ENCODE measurements at places on chromosomes 4 and X.

GRCh38 chrX:1593286-1594271 is 2.2 kb downstream of the AKAP17A start:
- DNase-seq, result no peak

DNA sequence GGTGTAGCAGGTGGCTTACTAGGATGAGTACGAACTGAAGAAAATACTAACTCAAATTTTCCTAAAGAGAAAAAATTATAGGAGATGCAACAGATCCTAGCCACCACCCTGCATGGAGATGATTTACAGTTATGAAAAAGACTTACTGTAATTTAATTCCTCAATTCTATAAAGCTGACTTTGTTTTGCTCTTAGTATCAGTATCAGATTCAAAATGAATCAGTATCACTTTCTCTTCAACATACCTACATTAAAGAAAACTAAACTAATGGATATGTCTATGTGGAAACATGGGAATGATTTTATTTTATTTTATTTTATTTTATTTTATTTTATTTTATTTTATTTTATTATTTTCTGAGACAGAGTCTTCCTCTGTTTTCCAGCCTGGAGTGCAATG is 525.8 kb downstream of the NLGN4X start:
- DNase-seq, result no peak

DNA sequence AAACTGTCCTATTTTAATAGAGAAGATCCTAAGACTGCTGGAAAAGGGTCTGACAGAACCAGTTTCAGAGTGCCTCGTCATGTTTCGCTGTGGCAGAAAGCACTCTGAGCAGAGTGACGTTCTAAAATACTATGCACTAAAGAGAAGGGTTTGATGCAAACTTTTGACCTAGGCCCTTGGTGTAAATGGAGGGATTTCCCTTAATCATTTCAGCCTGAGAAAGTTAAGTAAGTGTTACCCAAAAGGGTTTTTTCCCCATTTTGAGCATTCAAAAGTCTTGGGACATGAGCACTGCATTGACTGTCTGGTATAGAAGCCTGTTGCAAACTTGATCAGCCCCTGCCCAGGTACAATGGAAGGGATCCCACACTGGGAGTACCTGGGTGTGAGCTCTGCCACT is 157.5 kb upstream of the ATOH1 start:
- no peak for DNase-seq

GRCh38 chr4:692771-693554 is 4.0 kb upstream of the SLC49A3 start:
- no peak for DNase-seq

- no peak for DNase-seq
These were observed 78.4 kb downstream of the REPS2 start for GRCh38 chrX:17024886-17025285.

DNA sequence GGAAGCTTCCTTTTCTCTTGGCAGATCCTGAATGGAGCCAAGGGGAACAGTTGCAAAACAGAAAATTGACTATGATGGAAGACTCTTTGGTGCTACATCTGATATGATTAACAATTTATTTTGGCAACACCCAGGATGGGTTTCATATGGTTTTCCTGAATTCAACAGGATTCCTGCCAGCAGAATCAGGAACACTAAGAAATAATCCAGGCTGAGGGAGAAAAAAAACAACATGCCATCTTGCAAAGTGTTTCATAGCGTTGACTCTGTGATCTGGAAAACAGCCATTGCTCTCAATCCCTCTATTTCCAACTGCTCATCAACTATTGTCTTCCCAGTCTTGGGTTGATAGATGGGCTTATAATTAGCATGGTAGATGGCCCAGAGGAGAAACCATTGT is 303.8 kb upstream of the KLF3 start:
- no peak for DNase-seq

GRCh38 chr4:128288689-128289106 is 1.1 kb upstream of the PGRMC2 start:
- DNase-seq, result peak; percentile 2

- no peak for DNase-seq
These were observed 199.2 kb downstream of the MAB21L2 start for GRCh38 chr4:150781191-150781590.

DNA sequence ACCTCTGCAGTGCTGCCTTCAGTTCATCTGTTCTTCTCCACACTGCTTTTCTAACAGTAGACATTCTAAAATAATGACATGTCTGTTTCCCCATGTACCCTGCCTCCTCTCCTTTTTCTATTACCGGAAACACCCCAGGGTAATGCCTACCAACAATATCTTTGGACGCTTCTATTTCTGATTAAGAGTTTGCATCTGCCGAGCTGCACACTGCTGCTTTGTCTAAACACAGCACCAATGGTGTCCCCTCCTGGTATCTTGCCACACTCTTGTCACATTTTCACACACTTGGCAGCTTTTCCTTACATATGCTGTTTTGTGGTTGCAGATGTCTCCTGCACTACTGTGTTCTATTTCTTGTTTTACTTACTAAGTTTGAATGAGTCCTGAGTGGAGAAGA is 288.8 kb downstream of the GRIA2 start:
- DNase-seq, result no peak

DNA sequence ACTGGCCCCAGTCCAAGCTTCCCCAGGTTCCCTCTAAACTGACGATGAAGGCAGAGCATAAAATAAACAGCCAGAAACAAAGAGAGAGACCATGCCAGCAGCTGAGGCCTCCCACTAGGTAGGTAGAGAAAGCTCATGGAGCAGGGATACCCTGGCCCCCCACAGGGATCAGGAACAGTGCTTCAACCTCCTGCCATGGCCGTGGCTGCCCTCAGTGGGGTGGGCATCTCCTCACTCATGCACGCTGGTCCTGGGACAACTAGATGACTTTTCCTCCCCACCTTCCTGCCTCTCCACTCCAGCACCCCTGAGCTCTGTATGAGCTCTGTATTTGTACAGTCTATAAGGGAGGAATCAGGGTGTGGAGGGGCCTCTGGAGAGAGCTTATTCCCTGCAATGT is 117.7 kb upstream of the PSAPL1 start:
- no peak for DNase-seq

- no peak for DNase-seq
These were observed 8.6 kb upstream of the BGN start for GRCh38 chrX:153486171-153486570.

DNA sequence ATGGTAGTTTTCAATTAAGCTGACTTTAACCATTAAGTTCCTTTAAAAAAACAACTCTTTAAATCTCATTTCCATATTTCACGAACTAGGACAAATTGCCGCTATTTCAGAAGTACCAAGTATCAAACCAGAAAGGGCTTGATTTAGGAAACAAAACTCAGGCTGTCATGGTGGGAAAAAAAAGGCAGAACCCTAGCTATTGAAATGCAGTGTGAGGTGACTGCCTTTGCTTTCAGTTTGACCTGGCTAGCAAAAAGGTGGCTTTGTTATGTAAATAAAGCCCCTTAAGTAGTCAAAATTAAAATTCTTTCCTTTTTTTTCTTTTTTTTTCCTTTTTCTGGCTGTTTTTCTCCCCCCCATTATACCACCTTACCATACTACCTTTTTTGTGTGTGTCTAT is 40.6 kb upstream of the CYP2U1 start:
- no peak for DNase-seq

DNA sequence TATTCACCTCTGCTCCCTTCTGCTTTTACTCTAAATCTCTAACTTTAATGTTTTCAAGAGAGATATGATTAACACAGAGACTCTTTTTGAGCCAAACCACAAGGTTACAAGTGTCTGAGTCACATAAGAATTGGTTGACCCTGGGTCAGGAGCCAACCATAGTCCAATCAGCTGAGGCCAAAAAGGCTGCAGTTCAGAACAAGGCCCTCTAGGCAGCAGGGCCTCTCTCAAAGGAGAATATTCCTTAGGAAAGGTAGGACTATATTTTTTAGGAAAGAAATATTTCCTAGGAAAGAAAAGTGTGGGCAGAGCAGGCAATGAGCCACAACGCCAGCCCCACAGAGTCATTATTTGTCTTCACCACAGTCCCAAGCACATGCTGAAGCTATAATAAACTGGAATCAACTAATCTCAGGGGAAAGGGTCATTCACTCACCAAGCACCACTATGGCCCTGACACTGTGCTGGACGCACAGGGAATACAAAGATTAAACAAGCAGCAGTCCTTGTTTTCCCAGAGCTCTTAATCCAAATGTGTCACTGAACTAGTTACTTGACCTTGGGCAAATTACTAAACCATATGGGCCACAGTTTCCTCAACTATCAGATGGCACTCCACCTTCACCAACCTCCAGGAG is 2.2 kb downstream of the ATP8A1 start:
- DNase-seq, result no peak
